Activated CD8-positive, alpha-beta T cell treated with anti-CD3 and anti-CD28 coated beads for 36 hours (primary cell): ENCODE measurements at places on chromosomes 12 and 14. TPM values are rescaled to one million over a fixed set of nuclear protein-coding genes. Genes with fewer than 3 reads are reported as not detected.

- DNase-seq, result no peak
These were observed 61.6 kb downstream of the SERPINA3 start for GRCh38 chr14:94673781-94674231.

DNA sequence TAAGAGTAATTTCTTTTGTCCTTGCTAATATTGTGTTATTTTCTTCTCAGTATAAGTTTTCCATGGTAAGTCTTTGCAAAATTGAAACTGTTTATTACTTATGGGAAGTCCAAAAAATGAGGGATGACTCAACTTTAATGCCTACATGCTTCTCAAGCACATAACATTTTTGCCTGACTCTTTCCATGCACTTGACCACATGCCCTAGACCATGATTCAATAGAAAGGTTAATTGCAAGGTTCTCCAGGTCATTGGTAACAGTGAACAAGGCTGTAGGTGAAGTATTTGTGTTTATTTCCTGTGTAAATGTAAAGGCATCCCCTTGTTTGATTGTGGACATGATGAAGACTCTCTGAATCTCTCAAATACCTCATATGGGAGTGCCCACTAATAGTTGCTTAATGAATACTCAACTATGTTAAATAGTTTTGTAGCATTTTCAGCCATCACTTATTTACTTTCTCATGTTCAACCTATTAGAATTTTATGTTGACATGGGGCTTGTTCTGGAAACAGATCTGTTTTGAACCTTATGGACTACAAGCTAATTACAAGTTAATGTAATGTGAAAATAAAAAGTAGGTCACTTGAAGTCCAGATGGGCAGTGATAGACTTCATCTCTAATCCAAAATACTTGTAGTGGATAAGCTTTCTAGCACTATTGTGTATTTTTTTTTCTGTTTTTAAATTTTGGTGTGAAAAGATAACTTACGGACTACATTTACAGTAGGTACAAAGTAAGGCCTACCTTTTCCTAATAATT lies 131.7 kb downstream of the TMTC2 start:
- DNase-seq, result no peak

- DNase-seq, result no peak
These were observed 2.5 kb downstream of the SFSWAP start for GRCh38 chr12:131713349-131713748.

DNA sequence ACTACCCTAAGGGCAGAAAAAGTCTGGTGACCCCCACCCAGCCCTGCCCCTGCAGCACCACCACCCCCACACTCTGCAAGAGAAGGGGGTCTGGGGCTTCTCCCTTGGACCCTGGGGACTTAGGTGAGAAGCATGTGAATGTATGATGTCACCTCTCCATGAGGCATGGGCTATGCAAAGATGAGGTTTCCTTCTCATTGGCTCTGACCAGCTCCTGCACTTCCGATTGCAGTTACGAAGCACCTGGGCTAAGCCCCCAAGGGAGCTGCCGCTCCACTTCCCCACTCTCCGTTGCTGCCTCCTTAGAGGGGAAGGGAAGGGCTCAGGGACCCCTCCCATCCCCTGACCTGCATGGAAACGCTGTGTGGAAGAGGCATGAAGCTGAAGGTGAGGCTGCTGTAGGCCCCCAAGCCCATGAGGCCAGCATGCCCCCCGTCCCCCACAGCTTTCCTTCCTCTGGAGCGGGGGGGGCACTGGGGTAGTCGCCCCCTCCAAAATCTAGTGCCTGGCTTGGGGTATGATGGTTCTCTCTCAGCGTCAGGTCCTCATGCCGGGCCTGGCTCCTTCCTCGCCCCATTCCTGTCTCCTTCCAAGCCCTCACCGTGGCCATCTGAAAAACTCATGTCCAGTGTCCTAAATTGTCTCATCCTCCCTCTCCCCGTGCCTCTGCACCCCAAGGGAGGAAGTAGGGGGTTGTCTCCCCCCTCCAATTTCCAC lies 5.5 kb upstream of the DDX23 start:
- DNase-seq, result no peak

Gene SIX1
- not detected for total RNA-seq

DNA sequence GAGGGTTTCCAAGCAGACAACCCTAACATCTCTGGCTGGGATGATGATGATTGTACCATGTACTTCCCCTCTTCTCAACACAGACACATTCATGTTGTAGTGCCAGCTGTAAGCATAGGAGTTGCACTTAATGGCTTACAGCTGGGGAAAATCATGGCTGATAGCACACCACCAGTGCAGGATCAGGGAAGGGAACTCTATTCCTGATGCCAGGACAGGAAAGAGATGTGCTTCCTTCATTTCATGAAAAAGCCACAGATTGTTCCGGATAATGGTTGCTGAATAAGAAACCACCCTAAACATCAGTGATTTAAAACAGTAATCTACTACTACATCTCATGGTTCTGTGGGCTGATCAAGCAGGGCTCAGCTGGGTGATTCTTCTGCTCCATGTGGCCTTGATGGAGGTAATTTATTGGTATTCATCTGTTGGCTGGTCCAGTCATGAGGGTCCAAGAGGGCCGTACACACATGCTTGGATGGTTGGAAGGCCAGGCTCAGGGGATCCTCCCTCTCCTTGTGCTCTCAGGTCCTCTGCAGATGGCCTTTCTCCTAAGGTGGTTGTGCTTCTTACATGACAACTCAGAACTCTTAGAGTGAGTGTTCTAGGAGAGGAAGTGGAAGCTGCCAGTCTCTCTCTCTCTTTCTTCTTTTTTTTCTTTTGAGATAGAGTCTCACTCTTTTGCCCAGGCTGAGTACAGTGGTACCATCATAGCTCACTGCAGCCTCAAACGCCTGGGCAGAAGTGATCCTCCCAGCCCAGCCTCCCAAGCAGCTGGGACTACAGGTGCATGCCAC lies 16.5 kb downstream of the TRAF3 start:
- no peak for DNase-seq
